ENCODE measurements at places on chromosomes 7 and 10. TPM values are rescaled to one million over a fixed set of nuclear protein-coding genes. Genes with fewer than 3 reads are reported as not detected.

DNA sequence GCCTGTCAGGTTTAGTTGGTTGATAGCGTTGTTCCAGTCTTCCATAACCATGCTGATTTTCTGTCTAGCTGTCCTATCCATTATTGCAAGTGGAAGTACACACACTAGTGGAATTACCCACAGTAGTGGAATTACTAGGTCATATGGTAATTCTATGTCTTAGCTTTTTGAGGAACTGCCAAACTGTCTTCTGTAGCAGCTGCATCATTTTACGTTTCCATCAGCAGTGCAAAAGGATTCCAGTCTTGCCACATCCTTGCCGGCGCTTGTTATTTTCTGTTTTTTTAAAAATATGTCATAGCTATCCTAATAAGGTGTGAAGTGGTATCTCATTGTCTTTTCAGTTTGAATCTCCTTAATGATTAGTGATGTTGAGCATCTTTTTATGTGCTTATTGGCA lies 17.2 kb upstream of the RHBDD2 start:
- H3K27ac ChIP-seq: no peak overlapping the region
- no peak overlapping the region for H3K4me3 ChIP-seq

Gene COL28A1
- 0.81 TPM for total RNA-seq

DNA sequence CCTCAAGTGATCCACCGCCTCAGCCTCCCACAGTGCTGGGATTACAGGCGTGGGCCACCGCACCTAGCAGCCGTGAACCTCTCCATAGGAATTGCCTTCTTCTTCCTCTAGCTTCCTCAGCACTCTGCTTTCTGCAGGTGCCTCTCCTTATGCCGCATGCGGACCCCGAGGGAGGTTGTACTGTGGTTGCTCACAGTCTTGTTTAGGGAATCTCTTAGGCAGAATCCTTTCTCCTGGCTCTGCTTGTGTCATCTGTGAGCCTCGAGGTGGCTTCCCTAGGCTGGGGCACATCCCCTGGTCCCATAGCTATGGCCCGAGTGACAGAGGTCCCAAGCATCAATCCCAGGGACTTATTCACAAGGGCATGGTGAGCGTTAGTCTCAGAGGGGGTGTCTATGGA lies 33.2 kb upstream of the GIMAP8 start:
- no peak for DNase-seq
- peaks cover 19% of the 10 kb centered on the region for H3K4me1 ChIP-seq
- no peaks in the 10 kb centered on the region for H3K27me3 ChIP-seq
- no peaks in the 10 kb centered on the region for H3K36me3 ChIP-seq
- H3K27ac ChIP-seq: no peak overlapping the region

DNA sequence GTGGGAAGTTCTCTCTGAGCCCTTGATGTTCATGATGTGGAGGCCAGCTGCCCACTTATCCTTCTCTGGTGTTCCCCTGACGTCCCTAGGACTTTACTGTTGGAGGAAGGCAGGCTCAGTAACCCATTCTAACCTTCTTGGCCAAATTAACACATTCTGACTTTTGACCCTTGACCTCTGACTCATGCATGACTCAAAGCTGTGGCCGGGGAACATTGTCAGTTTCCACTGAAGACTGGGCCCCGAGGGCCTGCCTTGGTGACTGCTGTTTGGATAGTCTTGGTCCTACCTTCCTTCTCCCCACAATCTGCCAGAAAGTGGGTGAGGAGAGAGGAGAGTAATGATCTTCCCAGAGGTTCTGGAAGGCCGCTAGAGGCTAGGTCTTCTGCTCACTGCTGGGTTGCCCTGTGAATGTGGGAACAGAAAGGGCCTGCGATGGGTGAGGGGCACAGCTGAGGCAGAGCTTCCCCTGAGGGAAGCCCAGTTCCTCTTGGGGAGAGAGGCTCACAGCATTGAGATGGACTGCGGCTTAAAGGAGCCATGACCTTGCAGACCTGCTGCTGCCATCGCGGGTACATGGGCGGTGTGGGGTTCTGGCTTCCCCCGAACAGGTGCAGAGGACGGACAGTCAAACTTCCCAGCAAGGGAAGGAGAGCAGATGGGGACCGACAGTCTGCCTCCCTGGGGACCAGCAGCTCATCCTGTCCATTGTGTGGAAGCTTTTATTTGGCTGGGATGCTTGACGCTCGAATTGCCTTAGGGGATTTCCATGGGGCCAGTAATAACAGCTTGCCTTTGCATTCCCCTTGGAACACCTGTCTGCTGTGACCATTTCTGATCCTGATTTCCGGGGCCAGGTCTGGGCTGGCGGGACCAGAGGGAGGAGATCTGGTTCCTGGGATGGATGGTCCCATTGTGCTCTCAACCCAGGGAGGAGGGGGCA lies 43.8 kb downstream of the ADAMTS14 start:
- H3K4me3 ChIP-seq: no peak overlapping the region
- no peaks in the 10 kb centered on the region for H3K36me3 ChIP-seq
- no peak for DNase-seq
- no peak overlapping the region for H3K27ac ChIP-seq
- H3K4me1 ChIP-seq: peaks cover 18% of the 10 kb centered on the region

Gene CCZ1
- total RNA-seq: 124 TPM

DNA sequence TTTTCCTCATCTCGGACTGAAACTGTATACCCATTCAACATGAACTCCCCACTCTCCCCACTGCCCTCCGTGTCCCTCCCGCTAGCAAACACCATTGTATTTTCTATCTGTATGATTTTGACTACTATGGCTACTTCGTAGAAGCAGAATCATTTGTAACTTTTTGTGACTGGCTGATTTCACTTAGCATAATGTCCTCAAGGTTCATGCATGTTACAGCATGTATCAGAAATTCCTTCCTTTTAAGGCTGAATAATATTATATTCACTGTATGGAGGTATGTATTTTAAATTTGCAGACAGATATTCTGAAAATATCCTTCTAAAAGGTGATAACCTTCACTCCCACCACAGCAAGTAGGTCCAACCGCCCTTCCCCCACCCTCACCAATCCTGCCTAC lies 42.9 kb upstream of the MMD2 start:
- DNase-seq: no peak
- no peaks in the 10 kb centered on the region for H3K27me3 ChIP-seq
- H3K4me1 ChIP-seq: peaks cover 4% of the 10 kb centered on the region
- H3K4me3 ChIP-seq: no peak overlapping the region
- no peak overlapping the region for H3K27ac ChIP-seq
- H3K36me3 ChIP-seq: peaks cover 24% of the 10 kb centered on the region

- H3K27ac ChIP-seq: peak overlapping the region; percentile 50
- no peaks in the 10 kb centered on the region for H3K36me3 ChIP-seq
- H3K4me3 ChIP-seq: no peak overlapping the region
- no peak for DNase-seq
These were observed 21.7 kb upstream of the JAKMIP3 start for GRCh38 chr10:132043861-132044695.

Gene CLIP2
- 48.1 TPM for total RNA-seq

- H3K27ac ChIP-seq: no peak overlapping the region
- no peak for DNase-seq
- H3K36me3 ChIP-seq: peaks cover 8% of the 10 kb centered on the region
- H3K4me3 ChIP-seq: no peak overlapping the region
These were observed 95.5 kb downstream of the NKX6-2 start for GRCh38 chr10:132690401-132690800.

DNA sequence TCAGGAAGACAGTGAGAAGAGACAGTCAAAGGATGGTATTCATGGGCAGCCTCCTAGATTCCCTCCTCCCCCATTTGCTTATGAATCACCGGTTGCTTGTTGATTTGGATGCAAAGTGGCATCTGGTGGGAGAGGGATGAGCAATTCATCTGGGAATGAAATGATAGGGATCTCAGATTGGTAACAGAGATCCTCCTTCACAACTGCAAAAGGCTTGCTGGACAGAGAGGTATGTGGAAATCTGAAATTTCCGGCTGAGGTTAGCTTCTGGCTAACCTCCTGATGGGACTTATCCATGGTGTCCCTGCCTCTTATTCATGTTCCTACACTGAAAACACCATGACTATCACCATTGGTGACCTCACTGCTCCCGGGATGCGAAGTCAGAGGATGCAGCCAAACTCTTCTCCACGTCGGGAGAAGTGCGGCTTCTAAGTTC lies 48.4 kb upstream of the PODXL start:
- no peak for DNase-seq
- no peaks in the 10 kb centered on the region for H3K36me3 ChIP-seq
- peak overlapping the region; percentile 59 for H3K4me3 ChIP-seq
- H3K27ac ChIP-seq: peak overlapping the region; percentile 100
- peaks cover 81% of the 10 kb centered on the region for H3K4me1 ChIP-seq

DNA sequence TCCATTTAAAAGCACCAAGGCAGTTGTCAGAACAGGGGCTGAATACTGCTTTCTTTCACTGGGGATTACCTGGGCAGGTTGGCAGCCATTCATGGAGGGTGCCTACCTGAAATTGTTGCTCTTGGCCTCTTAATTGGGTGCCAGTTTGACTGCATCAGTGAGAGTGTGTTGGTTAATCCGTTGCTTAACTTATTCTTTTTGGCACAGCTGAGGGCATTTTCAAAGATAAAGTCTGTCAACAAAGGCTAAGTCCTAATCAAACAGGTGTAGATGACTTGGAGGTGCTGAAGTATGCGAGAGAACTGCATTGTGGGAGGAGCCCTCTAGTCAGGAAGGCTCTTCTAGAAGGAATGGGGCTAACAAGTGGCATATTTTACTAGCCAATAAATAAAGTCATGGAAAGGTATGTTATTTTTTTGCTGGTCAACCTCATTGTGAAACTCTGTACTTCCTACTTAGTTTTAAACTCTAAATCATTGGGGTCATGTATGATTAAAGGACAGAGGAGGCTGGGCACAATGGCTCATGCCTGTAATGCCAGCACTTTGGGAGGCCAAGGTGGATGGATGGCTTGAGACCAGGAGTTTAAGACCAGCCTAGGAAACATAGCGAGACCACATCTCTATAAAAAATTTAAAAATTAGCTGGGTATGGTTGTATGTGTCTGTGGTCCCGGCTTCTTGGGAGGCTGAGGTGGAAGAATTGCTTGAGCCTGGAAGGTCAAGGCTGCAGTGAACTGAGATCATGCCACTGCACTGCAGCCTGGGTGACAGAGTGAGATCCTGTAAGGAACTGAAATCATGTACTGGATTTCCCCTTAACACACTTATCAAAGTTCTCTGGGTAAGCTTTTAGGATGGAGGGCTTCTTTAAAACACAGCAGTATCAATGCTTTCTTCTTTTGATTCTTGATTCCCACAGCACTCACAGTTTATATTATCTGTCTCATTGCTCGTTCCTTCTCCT lies 134.1 kb downstream of the LRMDA start:
- H3K27me3 ChIP-seq: peaks cover 24% of the 10 kb centered on the region
- no peak for DNase-seq
- peaks cover 44% of the 10 kb centered on the region for H3K36me3 ChIP-seq
- H3K27ac ChIP-seq: no peak overlapping the region
- H3K4me1 ChIP-seq: no peaks in the 10 kb centered on the region

Gene CCL24
- total RNA-seq: not detected

Gene ADK
- 32.5 TPM for total RNA-seq

GRCh38 chr10:35206274-35206673 lies 79.6 kb downstream of the CREM start:
- H3K4me3 ChIP-seq: no peak overlapping the region
- no peak overlapping the region for H3K27ac ChIP-seq
- DNase-seq: no peak
- peaks cover 36% of the 10 kb centered on the region for H3K4me1 ChIP-seq
- no peaks in the 10 kb centered on the region for H3K27me3 ChIP-seq

GRCh38 chr7:102453319-102453718 lies 11.3 kb downstream of the ALKBH4 start:
- H3K27ac ChIP-seq: no peak overlapping the region
- peaks cover 15% of the 10 kb centered on the region for H3K36me3 ChIP-seq
- no peak overlapping the region for H3K4me3 ChIP-seq
- peaks cover 9% of the 10 kb centered on the region for H3K4me1 ChIP-seq
- DNase-seq: no peak

Gene PDZD7
- total RNA-seq: 1.9 TPM

- H3K27ac ChIP-seq: no peak overlapping the region
- no peaks in the 10 kb centered on the region for H3K36me3 ChIP-seq
- peaks cover 23% of the 10 kb centered on the region for H3K4me1 ChIP-seq
- H3K27me3 ChIP-seq: peaks cover 4% of the 10 kb centered on the region
- DNase-seq: no peak
These were observed 888.5 kb upstream of the SORCS1 start for GRCh38 chr10:108052981-108053380.

- H3K27me3 ChIP-seq: peaks cover 10% of the 10 kb centered on the region
- no peak overlapping the region for H3K4me3 ChIP-seq
- peaks cover 9% of the 10 kb centered on the region for H3K4me1 ChIP-seq
- no peak overlapping the region for H3K27ac ChIP-seq
- DNase-seq: no peak
These were observed 19.0 kb upstream of the CPN1 start for GRCh38 chr10:100100651-100101184.

- peak overlapping the region; percentile 53 for H3K27ac ChIP-seq
- peaks cover 24% of the 10 kb centered on the region for H3K4me1 ChIP-seq
- H3K27me3 ChIP-seq: no peaks in the 10 kb centered on the region
These were observed 66.2 kb downstream of the MGMT start for GRCh38 chr10:129533281-129533680.

DNA sequence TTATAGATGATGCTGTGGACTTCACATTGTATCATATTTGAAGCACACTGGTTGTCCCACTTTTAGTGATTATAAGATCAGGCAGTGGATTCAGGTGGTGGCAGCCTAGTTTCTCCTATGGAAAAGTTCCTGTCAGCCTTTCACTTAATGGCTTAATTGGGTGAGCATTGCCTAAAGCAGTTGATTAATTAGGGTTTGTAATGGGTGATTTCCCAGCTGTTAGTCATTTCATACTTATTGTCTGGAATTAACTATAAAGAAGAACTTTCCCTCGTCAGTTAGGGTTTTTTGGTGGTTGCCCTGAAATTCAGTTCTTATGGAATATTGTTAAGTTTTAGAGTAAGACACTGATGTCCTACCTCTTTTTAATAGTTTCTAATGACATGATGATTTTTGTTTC lies 78.8 kb downstream of the SLC25A40 start:
- no peak for DNase-seq
- H3K4me3 ChIP-seq: no peak overlapping the region
- no peaks in the 10 kb centered on the region for H3K36me3 ChIP-seq
- no peaks in the 10 kb centered on the region for H3K27me3 ChIP-seq
- 0 out of 2 replicates have a peak, but pooled peaks cover 3% of the 10 kb centered on the region for H3K4me1 ChIP-seq

GRCh38 chr7:80288175-80289122 lies 153.8 kb downstream of the GNAI1 start:
- peak; percentile 47 for DNase-seq
- H3K4me1 ChIP-seq: peaks cover 5% of the 10 kb centered on the region
- H3K36me3 ChIP-seq: peaks cover 6% of the 10 kb centered on the region
- no peak overlapping the region for H3K4me3 ChIP-seq
- H3K27ac ChIP-seq: no peak overlapping the region
